CD4-positive, alpha-beta memory T cell (primary cell): ENCODE measurements at places on chromosomes 6 and 20. TPM values are rescaled to one million over a fixed set of nuclear protein-coding genes. Genes with fewer than 3 reads are reported as not detected.

DNA sequence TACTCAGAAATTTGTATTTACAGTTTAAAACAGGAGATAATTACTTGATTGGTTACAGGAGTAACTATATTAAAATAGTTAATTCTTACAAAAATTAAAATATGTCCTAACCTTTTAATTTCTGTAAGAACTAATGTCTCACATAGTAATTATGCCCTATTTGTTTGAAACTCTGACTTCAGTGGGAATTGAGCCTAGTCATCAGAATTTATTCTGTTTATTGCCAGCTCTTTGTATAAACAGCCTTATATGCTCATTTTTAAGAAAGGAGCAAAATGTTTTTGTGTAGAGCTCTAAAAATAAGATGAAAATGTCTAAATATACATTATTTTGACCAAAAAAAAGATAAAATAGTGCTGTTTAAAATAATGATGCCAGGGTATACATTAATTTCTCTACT, 21.5 kb downstream of the TRMT11 start:
- no peak for DNase-seq
- no peaks in the 10 kb centered on the region for H3K27me3 ChIP-seq
- peaks cover 22% of the 10 kb centered on the region for H3K36me3 ChIP-seq
- H3K4me3 ChIP-seq, result no peak overlapping the region
- H3K4me1 ChIP-seq, result peaks cover 3% of the 10 kb centered on the region

DNA sequence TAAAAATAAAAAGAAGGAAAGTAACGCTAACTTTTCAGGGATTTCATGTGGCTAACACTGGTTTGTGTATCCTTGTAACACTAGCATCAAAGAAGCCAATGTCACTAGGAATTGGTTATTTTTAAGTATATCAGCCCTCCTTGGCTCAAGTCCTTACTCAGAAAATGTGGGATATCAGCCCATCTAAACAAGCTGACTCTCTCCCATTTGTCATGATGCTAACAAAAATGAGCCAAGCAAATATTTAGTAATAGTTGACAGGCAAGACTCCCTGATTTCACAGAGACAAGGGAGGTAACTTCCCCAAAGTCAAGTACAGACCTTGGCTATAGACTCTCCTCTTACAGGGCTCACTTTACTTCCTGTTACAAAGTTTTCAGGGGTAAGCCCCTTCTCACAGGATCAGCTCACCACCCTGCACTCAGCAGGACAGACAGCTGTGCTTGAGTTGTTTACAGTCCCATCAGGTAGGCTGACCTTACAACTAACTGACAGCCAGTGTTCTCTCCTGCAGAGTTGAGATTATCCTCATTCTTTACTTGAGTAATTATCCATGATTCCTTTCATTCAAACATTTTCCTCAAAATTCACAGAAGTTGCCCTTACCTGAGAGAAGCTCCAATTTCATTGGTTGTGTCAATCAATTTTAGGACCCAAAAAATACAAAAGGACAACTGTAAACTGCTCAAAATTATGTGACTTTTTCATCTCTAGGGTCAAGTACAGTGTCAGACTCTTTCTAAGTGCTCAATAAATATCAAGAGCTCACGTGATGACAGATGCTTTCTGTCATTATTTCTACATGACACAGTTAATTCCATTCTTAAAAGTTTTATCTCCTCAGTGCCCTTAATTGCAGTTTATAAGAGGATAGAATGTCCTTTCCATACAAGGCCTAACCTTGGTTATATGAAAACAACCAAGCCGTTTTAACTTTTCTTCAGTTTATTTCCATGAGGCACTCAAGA, 38.1 kb upstream of the BMP5 start:
- H3K27ac ChIP-seq, result no peak overlapping the region
- H3K27me3 ChIP-seq, result no peaks in the 10 kb centered on the region
- H3K36me3 ChIP-seq, result no peaks in the 10 kb centered on the region
- no peak overlapping the region for H3K4me3 ChIP-seq
- no peak for DNase-seq
- H3K4me1 ChIP-seq, result no peaks in the 10 kb centered on the region

DNA sequence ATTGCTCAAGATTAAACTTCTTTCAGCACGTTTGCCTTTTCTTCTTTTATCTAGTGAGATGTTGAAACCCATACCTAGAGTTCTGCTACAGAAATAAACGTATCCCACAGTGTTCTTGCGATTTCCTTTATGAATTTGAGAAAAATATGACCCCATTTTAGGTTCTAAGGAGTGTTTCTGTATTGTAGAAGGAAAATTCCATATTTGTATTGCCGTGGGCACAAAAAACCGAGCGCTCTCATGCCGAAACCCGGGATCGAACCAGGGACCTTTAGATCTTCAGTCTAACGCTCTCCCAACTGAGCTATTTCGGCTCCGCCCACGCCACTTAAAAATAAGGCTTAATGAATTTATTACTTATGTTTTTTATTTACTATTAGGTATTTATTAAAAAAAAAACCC, 23.7 kb downstream of the ZNF311 start:
- peaks cover 30% of the 10 kb centered on the region for H3K4me1 ChIP-seq
- no peaks in the 10 kb centered on the region for H3K36me3 ChIP-seq
- peak; percentile 78 for DNase-seq
- peak overlapping the region; percentile 99 for H3K4me3 ChIP-seq

DNA sequence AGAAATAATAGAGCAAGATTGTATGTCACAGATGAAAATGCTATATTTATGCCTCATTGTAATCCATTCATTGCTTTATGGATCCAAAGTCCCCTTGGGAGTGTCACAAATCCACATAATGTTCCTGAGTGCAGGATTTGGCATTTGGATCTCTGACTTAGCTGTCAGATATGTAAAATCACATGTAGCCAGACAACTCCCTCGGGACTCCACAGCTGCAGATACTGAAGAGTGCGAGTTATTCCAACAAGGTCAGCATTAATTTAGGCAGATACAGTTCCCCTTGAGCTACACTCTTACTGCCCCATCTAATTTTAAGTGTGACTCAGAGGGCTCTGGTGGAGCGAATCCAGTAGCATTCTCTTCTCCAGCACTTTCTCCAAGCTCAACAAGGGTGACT, 433.2 kb downstream of the CD83 start:
- no peak for DNase-seq
- H3K4me3 ChIP-seq, result no peak overlapping the region
- no peak overlapping the region for H3K27ac ChIP-seq
- H3K36me3 ChIP-seq, result no peaks in the 10 kb centered on the region

GRCh38 chr6:164057876-164058275, 643.4 kb downstream of the QKI start:
- no peaks in the 10 kb centered on the region for H3K27me3 ChIP-seq
- no peaks in the 10 kb centered on the region for H3K4me1 ChIP-seq
- no peaks in the 10 kb centered on the region for H3K36me3 ChIP-seq
- H3K4me3 ChIP-seq, result no peak overlapping the region
- no peak overlapping the region for H3K27ac ChIP-seq
- no peak for DNase-seq

- no peak overlapping the region for H3K4me3 ChIP-seq
- no peak overlapping the region for H3K27ac ChIP-seq
- no peaks in the 10 kb centered on the region for H3K4me1 ChIP-seq
- H3K27me3 ChIP-seq, result no peaks in the 10 kb centered on the region
These were observed 183.9 kb upstream of the HDAC2 start for GRCh38 chr6:114154812-114155211.

DNA sequence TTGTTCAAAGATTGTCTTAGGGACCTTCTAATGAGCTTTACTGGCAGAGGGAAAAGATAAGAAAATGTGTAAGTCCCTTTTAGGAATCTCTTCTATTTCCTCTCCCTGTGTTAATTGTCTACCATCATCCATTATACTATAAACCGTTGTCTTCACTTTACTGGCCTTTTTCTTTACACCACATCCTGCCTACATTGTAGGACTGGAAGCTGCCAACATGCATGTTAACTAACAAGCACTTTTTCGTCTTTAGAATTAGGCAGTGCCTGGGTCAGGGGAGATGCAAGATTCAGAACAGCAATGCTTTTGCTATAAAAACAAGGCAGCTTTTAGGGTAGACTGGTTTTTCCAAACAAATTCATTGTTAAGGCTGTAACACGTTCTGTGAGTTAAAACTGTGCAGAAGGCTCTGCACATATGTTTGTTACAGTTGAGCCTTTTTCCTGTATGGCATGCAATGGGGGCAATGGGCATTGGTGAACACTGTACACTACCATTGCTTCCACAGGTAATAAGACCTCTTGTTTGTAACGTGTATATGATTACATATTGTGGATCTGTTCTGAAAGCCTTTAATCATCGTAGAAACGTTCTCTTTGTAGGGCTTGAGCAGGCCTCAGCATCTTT, 10.9 kb upstream of the PKIG start:
- DNase-seq, result no peak
- no peaks in the 10 kb centered on the region for H3K36me3 ChIP-seq
- no peaks in the 10 kb centered on the region for H3K27me3 ChIP-seq
- no peaks in the 10 kb centered on the region for H3K4me1 ChIP-seq

DNA sequence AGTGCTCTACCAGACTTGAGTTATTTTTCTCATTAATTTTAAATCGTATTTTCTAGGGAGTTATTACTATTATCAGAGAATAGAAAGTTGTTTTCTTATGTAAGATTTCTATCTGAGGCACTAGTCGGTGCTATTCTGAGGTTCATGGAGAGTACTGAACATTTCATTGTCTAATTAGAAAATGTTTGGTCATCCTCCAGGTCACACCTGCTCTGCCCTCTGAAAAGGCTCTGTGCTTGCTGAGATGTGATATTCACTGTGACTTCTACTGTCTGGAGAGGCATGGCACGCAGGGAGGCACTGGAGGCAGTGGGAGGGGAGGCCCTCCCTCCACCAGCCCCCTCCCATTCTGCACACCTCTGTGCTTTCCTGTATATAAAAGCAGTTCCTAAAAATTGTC, 3.0 kb downstream of the SYNDIG1 start:
- H3K27me3 ChIP-seq, result peaks cover 4% of the 10 kb centered on the region
- H3K27ac ChIP-seq, result no peak overlapping the region
- H3K4me1 ChIP-seq, result no peaks in the 10 kb centered on the region
- no peak for DNase-seq
- H3K36me3 ChIP-seq, result no peaks in the 10 kb centered on the region

DNA sequence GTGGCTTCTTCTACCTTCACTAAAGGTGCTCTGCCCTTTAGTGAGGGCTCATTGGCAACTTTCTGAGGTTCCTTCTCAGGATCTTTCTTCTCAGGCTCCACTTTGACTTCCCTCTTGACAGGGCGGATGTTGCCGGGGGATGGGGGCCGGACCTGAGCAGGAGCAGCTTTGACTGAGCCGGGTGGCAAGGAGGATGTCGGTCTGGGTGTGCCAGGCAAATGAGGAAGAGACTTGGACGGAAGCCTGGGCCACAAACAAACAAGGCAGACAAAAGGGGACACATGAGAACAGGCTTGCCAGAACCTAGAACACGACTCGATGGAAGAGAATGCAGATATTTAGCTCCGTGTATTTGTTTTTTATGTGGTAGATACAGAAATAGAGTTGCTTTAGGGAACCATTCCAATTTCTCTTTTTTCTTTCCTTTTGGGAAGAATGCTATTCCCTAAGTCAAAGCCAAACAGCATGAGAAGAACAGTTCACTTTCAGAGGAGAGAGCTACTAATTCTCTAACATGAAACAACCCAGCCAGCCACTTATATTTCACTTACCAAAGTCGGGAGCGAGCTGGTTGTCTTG, 76.2 kb upstream of the BCLAF1 start:
- H3K27ac ChIP-seq, result no peak overlapping the region
- no peaks in the 10 kb centered on the region for H3K36me3 ChIP-seq
- peaks cover 5% of the 10 kb centered on the region for H3K4me1 ChIP-seq

GRCh38 chr6:113693851-113694250, 163.3 kb upstream of the MARCKS start:
- no peak overlapping the region for H3K4me3 ChIP-seq
- DNase-seq, result no peak

GRCh38 chr20:45405571-45406259, 2.4 kb upstream of the DBNDD2 start:
- no peaks in the 10 kb centered on the region for H3K27me3 ChIP-seq
- H3K4me3 ChIP-seq, result peak overlapping the region; percentile 79
- H3K36me3 ChIP-seq, result no peaks in the 10 kb centered on the region

DNA sequence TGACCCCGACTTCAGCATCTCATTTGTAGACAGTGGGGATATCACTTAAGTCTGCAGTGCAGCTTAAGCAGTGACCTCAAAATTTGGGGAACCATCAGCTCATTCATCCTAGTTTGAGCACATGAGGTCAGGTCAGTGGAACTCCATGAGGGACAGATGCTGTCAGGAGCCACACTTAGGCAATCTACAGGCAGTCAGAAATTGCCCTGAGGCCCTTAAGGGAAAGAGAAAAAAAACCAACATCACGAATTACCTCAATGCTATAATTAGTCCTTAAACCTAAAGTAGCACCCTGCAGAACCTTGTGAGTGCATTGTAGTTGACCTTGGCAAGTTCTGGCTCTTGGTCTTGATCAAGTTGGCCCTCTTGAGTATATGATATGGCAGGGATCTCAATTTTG, 21.1 kb downstream of the TMEM74B start:
- no peak overlapping the region for H3K27ac ChIP-seq
- no peaks in the 10 kb centered on the region for H3K4me1 ChIP-seq
- DNase-seq, result no peak
- H3K4me3 ChIP-seq, result no peak overlapping the region

- no peaks in the 10 kb centered on the region for H3K27me3 ChIP-seq
- H3K36me3 ChIP-seq, result no peaks in the 10 kb centered on the region
- no peak for DNase-seq
- H3K4me1 ChIP-seq, result no peaks in the 10 kb centered on the region
- H3K27ac ChIP-seq, result no peak overlapping the region
These were observed 62.1 kb upstream of the RBM24 start for GRCh38 chr6:17219098-17219497.

- H3K27me3 ChIP-seq, result no peaks in the 10 kb centered on the region
- no peaks in the 10 kb centered on the region for H3K36me3 ChIP-seq
- peaks cover 6% of the 10 kb centered on the region for H3K4me1 ChIP-seq
- H3K4me3 ChIP-seq, result no peak overlapping the region
These were observed 124.0 kb downstream of the ZFAND3 start for GRCh38 chr6:37943436-37944058.

BAG2 gene
- 3.5 TPM for total RNA-seq

GPR63 gene
- 1.9 TPM for total RNA-seq

OPRM1 gene
- total RNA-seq, result not detected

SAMD5 gene
- not detected for total RNA-seq

SNRNP48 gene
- total RNA-seq, result 24.0 TPM

PI3 gene
- total RNA-seq, result not detected

WFDC11 gene
- total RNA-seq, result not detected
